Retinal pigment epithelial cell (primary cell): ENCODE measurements at places on chromosomes 1 and 21.

- DNase-seq, result no peak
Observed at GRCh38 chr1:93805027-93805610, 73.9 kb downstream of the DNTTIP2 start.

GRCh38 chr1:70890408-70890807, 157.2 kb downstream of the PTGER3 start:
- DNase-seq, result no peak

- DNase-seq, result no peak
Observed at GRCh38 chr1:111204983-111205713, 4.7 kb upstream of the DENND2D start.

DNA sequence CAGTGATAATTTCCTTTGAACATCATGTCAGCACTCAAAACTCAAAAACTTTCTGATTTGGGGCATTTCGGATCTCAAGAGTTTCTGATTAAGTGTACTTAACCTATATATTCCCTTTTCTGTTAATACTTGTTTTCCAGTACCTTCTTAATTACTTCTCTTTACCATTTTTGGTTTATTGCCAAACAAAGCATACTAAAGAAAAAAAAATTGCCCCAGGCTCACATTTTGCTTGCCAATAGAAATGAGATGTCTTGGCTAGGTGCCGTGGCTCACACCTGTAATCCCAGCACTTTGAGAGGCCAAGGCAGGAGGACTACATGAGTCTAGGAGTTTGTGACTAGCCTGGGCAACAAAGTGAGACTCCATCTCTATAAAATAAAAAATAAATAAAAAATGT, 4.8 kb downstream of the PSMD4 start:
- no peak for DNase-seq

DNA sequence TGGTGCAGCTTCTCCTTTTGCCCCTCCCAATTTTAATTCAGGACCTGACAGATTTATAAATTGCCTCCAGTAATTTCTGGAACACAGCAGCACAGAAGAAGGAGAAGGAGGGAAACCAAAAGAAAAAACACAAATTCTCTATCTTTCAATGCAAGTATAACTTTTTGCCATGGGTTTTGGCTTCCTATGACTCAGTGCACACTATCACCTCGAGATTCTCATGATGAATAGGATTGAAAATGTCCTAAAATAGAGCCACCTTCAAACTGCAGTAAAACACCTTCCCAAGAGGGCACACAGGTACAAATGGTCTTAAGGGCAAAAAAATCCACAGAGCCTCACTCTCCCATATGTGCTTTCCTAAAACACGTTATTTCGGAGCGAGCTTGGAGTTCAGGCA, 113.6 kb downstream of the HLCS start:
- no peak for DNase-seq

- no peak for DNase-seq
Observed at GRCh38 chr1:44016890-44017400, 14.3 kb downstream of the SLC6A9 start.

DNA sequence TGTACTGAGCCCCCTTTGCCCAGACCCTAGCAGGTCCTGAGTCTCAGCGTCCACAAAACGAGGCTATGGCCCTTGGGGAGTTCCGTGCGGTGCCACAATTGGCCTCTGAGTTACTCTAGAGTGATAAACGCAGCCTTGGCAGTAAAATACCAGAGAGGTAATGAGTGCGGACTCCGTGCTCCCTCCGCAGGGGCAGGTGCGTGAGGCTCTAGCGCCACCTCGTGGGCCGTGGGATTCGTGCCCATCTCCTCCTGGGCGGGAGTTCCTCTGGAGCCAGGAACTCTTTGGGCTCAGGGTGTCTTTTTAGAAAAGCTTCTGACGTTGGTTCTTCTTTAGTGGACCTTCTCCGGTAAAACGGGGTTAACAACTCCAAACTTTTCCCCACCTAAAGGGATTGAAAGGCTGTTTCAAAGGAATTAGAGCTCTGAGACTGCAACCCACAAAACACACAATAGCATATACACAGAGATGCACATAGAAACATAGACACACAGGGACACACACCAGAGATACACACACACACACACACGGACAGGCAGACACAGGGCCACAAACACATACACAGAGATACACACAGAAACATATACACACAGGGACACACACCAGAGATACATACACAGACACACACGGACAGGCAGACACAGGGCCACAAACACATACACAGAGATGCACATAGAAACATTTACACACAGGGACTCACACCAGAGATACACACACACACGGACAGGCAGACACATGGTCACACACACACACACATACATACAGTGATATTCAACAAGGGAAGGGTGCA, 99.4 kb downstream of the KCNJ15 start:
- no peak for DNase-seq

- DNase-seq, result no peak
Observed at GRCh38 chr1:210687582-210688279, 359.0 kb downstream of the HHAT start.

GRCh38 chr1:76843821-76844464, 23.3 kb upstream of the ST6GALNAC5 start:
- no peak for DNase-seq

- no peak for DNase-seq
Observed at GRCh38 chr1:161180639-161181038, 3.3 kb upstream of the B4GALT3 start.

DNA sequence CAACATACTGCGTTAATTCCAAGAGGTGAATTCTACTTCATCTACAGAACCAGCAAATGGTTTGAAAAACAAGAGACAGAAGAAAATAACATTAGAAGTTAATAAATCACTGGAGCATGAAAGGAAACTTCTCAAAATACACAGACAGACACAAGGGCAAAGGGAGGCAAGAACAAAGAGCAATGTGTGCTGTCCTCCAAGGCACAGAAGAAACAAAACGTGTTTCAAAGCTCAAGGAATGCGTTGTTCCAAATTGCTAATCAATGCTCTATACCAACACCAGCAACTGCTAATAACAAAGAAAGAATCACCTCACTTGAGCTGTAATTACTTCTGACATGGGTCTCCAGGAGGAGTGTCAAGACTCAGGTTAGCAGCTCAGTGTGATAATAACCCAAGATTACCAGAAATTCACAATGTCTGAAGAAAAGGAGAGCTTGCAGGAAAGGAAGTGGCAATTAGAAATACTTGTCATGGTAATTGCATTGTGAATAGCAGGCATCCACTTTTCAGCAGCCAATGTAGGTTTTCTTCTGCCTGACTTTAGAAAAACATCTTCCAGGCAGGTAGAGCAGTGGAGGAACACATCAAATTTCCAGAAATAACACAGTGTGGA, 175.4 kb downstream of the SEC16B start:
- DNase-seq, result no peak

- no peak for DNase-seq
Observed at GRCh38 chr1:54477153-54477561, 70.9 kb upstream of the ACOT11 start.

- peak; percentile 15 for DNase-seq
Observed at GRCh38 chr1:47725992-47726855, 271.0 kb downstream of the TRABD2B start.

- DNase-seq, result no peak
Observed at GRCh38 chr1:167792188-167792565, 70.4 kb downstream of the MPZL1 start.

DNA sequence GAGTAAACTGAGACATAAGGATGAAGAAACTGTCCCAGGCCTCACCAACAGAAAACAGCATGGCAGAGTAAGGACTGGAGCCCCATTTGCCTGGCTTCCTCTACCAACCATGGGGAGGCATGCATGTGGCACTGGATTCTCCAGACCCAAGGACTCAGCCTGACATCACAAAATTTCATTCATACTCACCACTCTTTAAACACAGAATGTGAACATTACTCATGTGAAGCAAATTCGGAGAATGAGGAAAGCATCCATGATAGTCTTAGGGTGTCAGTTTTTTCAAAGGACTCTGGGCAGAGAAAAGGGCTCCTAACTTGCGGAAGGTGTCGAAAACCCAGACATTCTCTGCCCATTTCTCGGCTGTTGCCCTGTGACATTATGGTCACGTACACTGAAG, 83.9 kb downstream of the PCNX2 start:
- no peak for DNase-seq

DNA sequence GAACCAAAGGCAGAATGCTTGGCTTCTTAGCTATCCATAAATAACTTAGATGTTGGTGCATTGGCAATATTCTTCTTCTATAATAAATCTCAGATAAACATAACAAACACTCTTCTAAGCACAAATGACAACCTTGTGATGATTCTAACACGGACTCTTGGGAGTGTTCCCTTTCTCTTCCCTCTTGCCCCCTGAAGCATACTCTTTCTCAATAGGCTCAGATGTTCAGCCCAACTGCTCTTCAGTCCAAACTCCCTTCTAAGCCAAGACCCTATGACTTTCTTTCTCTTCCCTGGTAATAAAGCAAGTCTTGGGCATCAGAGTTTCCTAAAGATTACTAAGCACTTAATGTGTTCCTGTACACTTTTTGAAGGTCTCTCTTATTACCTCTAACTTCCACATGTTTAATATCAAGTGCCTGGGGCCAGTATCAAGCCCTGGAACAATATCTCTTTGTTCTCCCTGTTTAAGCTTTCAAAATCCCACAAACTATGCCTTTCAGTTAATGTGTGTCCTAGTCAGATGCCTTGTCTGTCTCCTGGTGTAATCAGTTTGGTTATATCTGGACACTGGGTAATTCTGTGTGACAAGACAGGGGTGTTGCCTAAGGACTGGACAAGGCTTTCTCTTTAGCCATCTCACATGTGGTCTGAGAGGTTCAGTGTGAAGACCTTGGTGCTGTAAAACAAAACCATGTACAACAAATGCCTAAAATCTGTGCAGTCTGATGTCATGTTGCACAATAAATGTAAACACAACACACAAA, 92.9 kb upstream of the IVNS1ABP start:
- peak; percentile 61 for DNase-seq

DNA sequence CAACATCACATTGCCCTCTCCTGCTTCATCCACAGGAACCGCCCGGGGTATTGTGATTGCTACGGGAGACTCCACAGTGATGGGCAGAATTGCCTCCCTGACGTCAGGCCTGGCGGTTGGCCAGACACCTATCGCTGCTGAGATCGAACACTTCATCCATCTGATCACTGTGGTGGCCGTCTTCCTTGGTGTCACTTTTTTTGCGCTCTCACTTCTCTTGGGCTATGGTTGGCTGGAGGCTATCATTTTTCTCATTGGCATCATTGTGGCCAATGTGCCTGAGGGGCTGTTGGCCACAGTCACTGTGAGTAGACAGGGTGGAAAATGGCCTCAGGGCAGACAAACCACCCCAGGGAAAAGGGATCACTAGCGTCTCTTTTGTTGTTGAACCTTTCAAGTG, 12.7 kb downstream of the ATP1A4 start:
- no peak for DNase-seq

GRCh38 chr1:180598333-180598974, 33.4 kb upstream of the XPR1 start:
- DNase-seq, result no peak

DNA sequence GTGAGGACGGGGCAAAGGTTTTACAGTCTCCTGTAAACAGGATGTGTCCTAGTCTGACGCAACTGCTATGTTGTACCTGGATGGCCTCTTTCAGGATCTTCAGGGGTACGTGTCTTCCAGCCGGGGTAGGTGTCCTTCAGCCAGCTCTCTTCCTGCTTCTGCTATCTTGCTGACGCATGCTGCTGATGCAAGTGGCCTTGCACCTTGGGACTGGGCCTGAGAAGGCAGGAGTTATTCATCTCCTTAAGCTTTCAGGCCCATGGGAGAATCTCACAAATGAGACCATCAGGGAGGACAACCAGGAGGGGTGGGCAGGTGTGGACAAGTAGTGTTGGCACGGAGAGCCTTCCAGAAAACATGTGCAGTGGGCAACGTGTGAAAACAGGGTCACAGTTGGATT, 7.9 kb upstream of the SPRR1B start:
- no peak for DNase-seq

DNA sequence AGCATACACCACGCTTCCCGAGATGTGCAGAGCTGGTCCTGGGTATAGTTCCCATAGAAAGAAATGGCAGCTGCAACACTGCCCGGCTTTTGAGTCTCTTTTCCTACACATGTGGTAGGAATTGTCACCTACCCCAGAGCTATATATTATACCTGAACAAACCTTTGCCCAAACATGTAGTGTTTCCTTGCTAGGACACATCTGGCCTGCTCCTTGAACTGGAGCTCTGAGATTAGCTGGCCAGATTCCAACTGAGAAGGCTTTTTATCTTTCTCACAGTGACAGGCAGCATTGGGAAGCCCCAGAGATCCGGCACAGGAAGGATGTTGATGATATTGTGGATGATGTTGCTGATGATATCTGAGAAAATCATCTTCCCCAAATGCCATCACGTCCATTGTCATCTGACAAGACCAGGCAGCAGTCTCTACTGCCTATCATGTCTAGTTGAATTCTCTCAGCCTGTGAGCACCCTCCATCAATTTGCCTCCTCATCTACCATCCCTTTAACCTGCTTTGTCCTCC, 115.0 kb upstream of the SMYD2 start:
- DNase-seq, result no peak

GRCh38 chr1:184190616-184191015, 139.1 kb downstream of the TSEN15 start:
- DNase-seq, result no peak

GRCh38 chr1:2451741-2452140, 24.3 kb upstream of the PLCH2 start:
- DNase-seq, result no peak

DNA sequence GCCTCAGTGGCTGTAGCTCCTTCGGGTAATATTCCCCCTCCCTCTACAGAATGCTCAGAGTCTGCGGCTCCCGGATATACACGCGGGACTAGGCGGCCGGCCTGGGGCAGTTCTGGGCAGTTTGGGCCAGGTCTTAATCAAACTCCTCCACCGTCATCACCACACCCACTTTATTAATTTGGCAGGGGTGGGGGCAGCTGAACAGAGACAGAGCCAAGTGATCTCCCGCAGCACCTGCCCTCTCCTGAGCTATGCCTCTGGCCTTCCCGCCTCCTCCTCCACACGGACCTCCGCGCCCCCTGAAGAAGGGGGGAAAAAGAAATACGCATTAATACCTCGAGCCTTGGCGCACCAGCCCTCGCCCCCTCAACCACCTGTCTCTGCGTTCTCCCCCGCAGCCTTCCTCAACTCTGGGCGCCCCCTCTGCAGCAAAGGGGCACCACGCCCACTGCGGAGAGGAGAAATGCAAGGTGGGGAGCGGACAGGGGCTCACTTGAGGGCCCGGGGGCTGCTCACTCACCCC, 42.6 kb downstream of the CD34 start:
- no peak for DNase-seq

DNA sequence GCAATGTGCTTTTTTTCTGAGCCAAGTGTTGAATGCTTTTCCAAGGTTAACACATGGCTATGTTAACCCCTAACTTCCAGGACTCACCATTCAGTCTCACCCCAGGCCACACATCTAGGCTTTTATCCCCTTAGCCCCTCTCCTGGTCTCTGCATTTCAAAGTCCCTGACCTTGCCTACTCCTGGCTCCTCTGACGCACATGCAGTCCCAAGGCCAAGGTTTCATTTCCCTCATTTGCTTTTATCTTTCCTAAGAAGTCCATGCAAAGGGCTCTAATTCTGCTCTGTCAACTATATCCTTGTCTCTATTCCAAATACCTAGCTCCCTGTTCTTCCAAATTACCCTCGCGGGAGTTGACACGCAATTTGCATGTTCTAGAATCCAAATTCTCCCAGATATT, 25.4 kb downstream of the SLC30A10 start:
- no peak for DNase-seq
